ENCODE measurements at places on chromosomes 6 and 20.

DNA sequence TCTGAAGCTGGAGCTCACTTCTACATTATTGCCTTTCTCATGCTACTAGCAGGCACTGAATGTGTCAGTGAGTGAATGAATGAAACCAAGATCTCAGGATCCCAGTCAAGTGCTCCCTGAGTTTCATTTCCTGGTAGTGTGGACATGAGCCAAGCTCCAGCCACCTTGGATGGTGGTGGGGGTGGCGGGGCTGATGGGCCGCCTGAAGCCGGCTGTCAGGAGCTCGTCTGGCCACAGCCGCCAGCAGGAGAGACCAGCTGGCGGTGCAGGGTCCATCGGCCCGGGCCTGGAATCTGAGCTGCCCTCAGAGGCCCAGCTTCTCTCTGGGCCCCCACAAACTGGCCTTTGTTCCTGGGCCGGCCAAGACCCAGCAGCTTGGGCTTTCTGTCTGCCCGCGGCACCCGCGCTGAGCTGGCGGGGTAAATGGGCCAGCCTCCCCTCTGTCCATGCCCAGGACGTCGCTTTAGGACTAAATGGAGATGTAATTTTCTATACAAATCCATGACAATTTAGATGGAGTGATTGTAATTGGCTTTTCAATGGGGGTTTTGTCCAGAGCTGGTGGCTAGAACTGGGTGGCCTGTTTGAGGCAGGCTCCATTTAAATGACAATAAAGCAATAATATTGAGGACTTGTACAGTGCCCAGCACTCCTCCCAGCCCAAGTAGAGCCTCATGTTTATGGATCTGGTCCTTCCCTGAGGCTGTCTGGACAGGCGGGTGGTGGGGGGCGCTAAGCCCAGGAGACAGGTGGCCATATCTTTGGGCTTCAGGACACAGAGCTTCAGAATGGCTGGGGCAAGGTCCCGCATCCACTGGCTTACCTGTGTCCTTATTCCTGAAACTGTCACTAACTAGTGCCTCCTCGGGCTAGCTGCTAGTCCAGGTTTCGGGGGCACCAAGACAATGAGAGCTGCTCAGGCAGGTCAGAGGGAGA lies 43.5 kb downstream of the NOL4L start:
- H3K4me1 ChIP-seq = peaks cover 4% of the 10 kb centered on the region
- no peak overlapping the region for H3K27ac ChIP-seq
- H3K36me3 ChIP-seq = no peaks in the 10 kb centered on the region
- H3K27me3 ChIP-seq = peaks cover 7% of the 10 kb centered on the region

DNA sequence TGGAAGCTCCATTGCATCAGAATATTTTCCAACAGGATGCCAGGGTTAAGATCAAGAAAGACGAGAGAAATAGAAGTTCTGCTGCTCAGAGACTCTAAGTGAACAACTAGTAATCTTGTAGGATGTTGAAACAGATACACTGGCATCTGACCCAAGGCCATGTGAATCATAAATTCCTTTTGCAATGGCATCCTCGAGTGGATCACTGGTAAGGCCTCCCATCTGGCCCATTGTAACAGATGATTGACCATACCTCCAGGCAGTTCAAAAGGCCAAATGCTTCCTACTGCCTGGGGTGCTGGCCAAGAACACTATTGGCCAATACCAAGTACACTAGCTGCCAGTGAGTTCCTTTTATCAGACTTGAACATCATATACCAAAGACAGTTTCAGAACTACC lies 9.9 kb upstream of the SLC17A3 start:
- H3K27me3 ChIP-seq = no peaks in the 10 kb centered on the region
- no peak for DNase-seq
- H3K36me3 ChIP-seq = no peaks in the 10 kb centered on the region
- no peak overlapping the region for H3K27ac ChIP-seq

- H3K36me3 ChIP-seq = no peaks in the 10 kb centered on the region
- no peak overlapping the region for H3K27ac ChIP-seq
- peaks cover 9% of the 10 kb centered on the region for H3K4me1 ChIP-seq
- DNase-seq = no peak
These were observed 192.2 kb downstream of the GMPR start for GRCh38 chr6:16430391-16431089.

GRCh38 chr20:34310481-34311117 lies 7.4 kb upstream of the AHCY start:
- H3K4me3 ChIP-seq = no peak overlapping the region
- H3K4me1 ChIP-seq = peaks cover 14% of the 10 kb centered on the region
- H3K27ac ChIP-seq = no peak overlapping the region
- DNase-seq = no peak

DNA sequence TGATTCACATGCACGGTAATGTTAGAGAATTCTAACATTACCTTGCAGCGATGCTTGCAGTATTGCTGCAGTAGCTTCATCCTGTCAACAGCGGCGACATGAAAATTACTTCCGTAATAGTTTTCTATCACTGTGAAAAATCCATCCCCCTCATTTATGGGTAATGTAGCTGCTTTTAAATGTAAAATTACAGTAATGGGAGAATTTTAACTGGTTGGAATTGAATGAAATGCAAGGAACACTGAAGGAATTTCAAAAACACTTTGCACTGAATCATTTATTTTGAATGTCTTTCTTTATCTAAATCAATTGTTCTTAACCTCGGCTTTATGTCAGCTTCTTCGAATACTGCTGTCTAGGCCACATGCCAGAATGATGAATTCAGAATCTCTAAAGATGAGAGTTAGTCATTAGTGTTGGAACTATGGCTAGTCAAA lies 102.4 kb upstream of the HIVEP1 start:
- no peak for DNase-seq
- no peaks in the 10 kb centered on the region for H3K36me3 ChIP-seq
- H3K27me3 ChIP-seq = no peaks in the 10 kb centered on the region
- no peak overlapping the region for H3K27ac ChIP-seq

GRCh38 chr20:50023116-50023805 lies 40.5 kb downstream of the SNAI1 start:
- H3K36me3 ChIP-seq = no peaks in the 10 kb centered on the region
- H3K4me1 ChIP-seq = peaks cover 24% of the 10 kb centered on the region
- no peak overlapping the region for H3K27ac ChIP-seq
- DNase-seq = no peak
- H3K4me3 ChIP-seq = no peak overlapping the region

GRCh38 chr6:84284428-84285049 lies 57.1 kb upstream of the CEP162 start:
- DNase-seq = no peak
- H3K27ac ChIP-seq = no peak overlapping the region
- no peaks in the 10 kb centered on the region for H3K27me3 ChIP-seq

GRCh38 chr6:142566628-142567396 lies 265.0 kb downstream of the ADGRG6 start:
- H3K27me3 ChIP-seq = no peaks in the 10 kb centered on the region
- H3K4me3 ChIP-seq = no peak overlapping the region
- no peak overlapping the region for H3K27ac ChIP-seq
- H3K4me1 ChIP-seq = peaks cover 13% of the 10 kb centered on the region

DNA sequence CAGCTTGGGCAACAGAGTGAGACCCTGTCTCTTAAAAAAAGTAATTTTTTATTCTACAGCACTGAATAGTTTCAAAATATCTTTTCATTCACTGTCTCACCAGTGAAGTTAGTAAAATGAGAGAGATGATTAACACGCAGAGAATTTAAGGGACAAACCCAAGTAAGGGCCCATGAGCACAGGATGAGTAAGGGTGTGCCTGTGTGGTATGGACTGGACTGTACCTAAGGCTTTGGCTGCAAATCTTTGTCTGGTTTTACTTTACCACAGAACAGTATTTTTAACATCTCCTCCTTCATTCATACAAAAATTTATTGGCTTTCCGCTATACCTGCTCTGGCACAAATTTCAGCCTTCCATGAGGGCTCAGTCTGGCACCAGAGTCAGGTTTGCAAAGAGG lies 433.3 kb downstream of the UTRN start:
- no peaks in the 10 kb centered on the region for H3K27me3 ChIP-seq
- H3K36me3 ChIP-seq = no peaks in the 10 kb centered on the region
- H3K4me3 ChIP-seq = no peak overlapping the region

DNA sequence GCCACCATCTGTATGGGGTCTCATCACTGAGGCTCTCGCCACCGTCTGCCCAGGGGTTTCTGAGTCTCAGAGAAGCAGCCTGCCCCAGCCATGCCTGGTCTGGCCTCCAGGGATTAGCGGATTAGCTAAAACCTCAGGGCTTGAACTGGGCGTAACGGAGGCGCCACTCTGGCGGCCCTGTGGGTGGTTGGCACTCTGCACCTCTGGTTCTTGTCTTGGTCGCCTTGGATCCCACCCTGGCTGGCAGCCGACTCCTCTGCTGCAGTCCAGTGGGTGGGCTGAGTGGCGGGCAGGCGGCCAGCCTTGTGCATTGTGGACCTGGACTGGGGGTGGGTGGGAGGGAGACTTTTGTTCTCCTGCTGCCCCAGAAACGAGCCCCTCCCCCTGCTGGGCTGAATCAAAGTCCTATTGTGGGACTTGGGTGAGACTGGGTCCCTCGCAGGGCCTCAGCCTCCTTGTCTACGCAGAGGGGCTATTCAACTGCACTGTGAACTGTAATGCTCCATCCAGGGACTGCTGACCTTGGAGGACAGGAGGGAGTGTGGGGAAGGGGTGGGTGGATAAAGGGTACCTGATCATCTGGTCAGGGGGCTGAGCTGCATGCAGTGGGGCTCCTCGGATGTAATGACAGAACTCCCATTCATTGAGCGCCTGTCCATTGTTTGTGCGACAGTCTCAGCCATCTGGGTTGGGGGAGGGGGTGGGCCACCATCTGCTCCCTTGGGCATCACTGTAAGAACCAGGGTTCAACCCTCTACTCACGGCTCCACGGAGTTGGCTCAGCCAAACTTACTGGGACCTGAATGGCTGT lies 23.9 kb downstream of the SUN5 start:
- no peaks in the 10 kb centered on the region for H3K4me1 ChIP-seq
- no peak for DNase-seq
- H3K27ac ChIP-seq = no peak overlapping the region
- no peaks in the 10 kb centered on the region for H3K27me3 ChIP-seq

DNA sequence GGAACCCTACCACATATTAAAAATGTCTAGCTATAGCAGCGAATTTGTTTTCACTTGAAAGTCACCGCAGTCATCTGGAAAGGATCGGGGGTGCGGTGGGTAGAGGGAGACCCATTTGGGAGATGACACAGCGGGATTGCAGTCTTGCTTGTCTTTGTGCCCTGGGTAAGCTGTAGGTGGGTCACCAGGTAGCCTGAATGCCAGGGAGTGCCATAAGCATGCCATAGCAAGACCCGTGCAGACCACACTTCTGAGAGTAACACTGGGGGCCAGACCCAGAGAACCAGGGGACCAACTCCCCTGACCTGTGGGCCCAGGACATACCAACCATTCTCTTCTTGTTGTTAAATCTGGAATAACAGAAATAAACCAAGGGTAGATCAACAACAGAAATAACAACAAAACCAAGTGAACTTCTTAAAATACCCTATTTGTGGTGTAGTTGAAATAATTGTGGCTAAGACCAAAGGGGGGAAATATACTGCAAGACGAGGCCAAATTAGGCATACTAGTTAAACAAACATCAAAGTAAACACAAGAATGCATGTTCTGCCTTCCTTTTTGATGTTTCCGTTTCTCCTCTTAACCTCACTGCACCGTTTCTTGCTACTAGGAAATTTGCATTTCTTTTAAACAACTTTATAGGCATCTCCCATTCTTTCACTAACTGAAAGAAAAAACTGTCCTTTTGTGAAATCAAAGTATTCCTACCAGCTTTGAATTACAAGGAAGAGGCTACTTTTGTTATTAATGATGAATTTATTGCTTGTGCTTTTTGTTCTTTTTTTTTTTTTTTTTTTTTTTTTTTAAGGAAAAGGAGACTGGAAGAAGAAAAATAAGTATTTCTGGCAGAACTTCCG lies 128.2 kb downstream of the SASH1 start:
- H3K27ac ChIP-seq = peak overlapping the region; percentile 65
- peaks cover 13% of the 10 kb centered on the region for H3K4me1 ChIP-seq
- H3K36me3 ChIP-seq = peaks cover 11% of the 10 kb centered on the region
- H3K27me3 ChIP-seq = no peaks in the 10 kb centered on the region
- no peak for DNase-seq

- no peaks in the 10 kb centered on the region for H3K4me1 ChIP-seq
- H3K27ac ChIP-seq = no peak overlapping the region
- no peaks in the 10 kb centered on the region for H3K27me3 ChIP-seq
- no peak for DNase-seq
These were observed 11.8 kb downstream of the CLVS2 start for GRCh38 chr6:123007885-123008284.

DNA sequence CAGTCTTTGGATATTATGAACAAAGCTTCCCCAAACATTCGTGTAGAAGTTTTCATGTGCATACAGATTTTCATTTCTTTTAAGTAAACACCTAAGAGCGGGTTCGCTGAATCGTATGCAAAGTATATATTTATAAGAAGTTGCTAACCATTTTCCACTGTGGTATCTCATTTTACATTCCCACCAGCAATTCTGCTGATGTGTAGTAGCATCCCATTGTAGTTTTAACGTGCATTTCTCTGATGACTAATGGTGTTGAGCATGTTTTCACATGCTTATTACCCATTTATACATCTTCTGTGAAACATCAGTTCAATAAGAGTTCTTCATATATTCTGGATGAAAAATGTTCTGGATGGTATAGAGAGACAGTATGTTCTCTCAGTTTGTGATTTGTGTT lies 97.4 kb downstream of the IYD start:
- no peaks in the 10 kb centered on the region for H3K27me3 ChIP-seq
- DNase-seq = no peak
- H3K36me3 ChIP-seq = no peaks in the 10 kb centered on the region
- H3K4me3 ChIP-seq = no peak overlapping the region
- no peak overlapping the region for H3K27ac ChIP-seq

DNA sequence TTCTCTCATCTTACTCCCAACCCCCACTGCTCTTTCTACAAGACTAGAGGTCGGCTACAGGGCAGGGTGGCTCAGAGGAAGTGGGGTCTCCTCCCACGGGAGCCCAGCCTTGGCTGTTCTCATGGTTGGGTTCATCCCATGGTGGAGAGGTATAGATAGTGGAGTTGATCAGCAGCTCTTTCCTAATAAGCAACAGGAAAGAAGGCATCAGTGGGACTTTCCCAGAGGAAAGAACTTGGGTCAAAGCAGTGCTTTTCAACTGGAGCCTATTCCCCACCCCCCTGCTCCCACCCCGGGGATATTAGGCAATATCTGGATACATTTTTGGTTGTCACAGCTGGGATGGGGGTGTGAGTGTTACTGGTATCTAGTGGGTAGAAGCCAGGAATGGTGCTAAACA lies 200.9 kb downstream of the NFATC2 start:
- H3K4me3 ChIP-seq = no peak overlapping the region
- no peak for DNase-seq
- no peak overlapping the region for H3K27ac ChIP-seq
- no peaks in the 10 kb centered on the region for H3K27me3 ChIP-seq

- H3K4me1 ChIP-seq = peaks cover 12% of the 10 kb centered on the region
- peak overlapping the region; percentile 96 for H3K27ac ChIP-seq
- no peaks in the 10 kb centered on the region for H3K27me3 ChIP-seq
- DNase-seq = peak; percentile 40
- H3K36me3 ChIP-seq = peaks cover 14% of the 10 kb centered on the region
These were observed 624 bp upstream of the NPEPL1 start for GRCh38 chr20:58691773-58692578.
